ENCODE measurements at places on chromosomes 4 and X.

GRCh38 chrX:10083809-10084208 lies 73.0 kb upstream of the CLCN4 start:
- DNase-seq: no peak

- no peak for DNase-seq
Measured at GRCh38 chrX:107673933-107674479, 45.7 kb downstream of the PRPS1 start.

GRCh38 chr4:92399032-92399431 lies 95.3 kb downstream of the GRID2 start:
- no peak for DNase-seq

DNA sequence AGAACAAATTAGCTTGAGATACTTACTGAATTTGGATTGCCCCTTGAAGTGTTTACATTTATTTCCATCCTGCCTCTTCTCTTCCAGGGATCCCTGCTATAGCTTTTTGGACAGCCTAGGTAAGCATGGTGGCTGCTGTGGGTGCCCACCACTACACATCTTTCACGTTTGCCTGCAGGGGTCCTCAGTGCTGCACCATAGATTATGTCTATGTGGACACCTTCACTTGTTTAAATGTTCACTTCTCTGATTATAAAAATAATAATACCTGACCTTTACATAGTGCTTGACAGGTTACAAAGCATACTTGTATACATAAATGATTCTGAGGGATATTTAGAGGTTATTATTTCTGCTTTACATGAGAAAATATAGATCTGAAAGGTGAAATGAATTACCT lies 67.9 kb upstream of the SLC4A4 start:
- DNase-seq: peak; percentile 15

DNA sequence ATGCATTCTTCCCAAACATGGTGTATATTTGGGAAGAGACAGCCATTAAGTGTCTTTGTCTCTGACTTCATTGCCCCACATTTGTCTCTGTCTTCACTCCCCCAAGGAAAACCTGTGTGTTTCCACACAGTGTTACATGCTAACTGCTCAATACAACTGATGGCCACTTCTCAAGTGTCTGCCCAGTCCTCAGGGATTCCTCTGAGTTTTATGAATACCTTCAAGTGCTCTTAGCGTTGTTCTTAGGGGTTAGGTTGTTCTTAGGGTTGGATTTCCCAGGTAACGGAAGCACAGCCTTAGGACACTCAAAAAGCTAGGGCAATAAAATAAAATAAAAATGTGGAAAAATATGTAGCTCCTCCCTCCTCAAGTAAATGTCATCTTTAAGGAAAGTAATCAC lies 64.7 kb upstream of the PLAC8 start:
- DNase-seq: no peak

GRCh38 chr4:26857278-26858034 lies 3.2 kb upstream of the STIM2 start:
- DNase-seq: peak; percentile 84

DNA sequence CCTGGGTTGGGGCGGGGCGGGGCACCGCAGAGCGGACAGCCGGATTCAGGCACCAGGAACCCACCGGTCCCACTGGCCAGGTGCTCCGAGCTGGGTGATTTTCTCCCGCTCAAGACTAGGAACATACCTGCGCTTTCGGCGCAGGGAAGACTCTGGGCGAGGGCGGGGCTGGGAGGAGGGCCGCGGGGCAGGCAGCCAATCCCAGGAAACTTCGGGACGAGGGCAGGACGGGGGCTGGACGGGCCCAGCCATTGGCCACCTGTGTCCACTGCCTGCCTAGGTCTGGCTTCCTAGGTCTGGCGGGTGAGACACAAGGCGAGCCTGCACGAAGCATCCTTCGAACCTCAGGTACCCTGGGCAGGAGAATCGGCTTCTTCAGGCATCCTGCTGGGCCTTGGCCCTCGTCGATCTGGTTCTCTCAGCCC lies 274 bp upstream of the ERVMER34-1 start:
- DNase-seq: peak; percentile 45

- DNase-seq: no peak
Measured at GRCh38 chrX:119401569-119401968, 2.4 kb downstream of the SLC25A43 start.

GRCh38 chr4:1026115-1026514 lies 14.7 kb downstream of the FGFRL1 start:
- DNase-seq: peak; percentile 49

DNA sequence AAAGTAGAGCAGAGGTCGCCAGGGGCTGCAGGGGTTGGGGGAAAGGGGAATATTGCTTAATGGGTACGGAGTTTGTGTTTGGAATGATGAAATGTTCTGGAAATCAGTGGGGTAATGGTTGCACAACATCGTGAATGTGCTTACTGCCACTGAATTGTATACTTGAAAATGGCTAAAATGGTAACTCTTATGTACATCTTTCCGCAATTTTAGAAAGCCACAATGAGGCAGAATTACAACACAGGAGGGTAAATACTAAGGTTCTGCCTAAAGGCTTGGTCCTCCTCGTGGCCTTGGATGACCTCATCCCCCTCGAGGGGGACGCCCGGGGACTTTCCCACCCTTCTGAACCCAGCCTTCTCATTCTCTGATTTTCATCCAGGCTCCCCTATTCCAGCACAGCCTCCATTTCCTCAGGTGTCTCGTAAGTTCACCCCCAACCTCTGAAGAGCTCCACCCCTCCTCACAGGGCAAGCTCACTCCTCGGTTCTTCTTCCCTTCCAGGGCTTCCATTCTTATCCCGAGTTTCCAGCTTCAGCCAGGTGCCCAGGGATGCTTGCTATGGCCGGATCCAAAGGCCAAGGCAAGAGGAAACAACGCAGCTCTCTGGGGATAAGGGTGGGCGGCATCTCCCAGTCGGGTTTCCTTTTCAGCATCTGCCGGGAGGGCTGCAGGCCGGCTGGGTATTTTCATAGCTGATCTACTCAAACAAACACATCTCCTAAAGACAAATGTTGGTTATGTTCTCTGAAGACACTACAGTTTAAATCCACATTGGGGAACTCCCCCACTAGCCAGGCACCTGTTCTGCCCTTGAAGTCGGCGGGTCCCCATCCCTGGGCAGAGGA lies 71.3 kb upstream of the ACSL1 start:
- no peak for DNase-seq

GRCh38 chr4:25903900-25904747 lies 9.9 kb upstream of the SMIM20 start:
- no peak for DNase-seq

- no peak for DNase-seq
Measured at GRCh38 chr4:148510211-148510610, 68.0 kb upstream of the NR3C2 start.

DNA sequence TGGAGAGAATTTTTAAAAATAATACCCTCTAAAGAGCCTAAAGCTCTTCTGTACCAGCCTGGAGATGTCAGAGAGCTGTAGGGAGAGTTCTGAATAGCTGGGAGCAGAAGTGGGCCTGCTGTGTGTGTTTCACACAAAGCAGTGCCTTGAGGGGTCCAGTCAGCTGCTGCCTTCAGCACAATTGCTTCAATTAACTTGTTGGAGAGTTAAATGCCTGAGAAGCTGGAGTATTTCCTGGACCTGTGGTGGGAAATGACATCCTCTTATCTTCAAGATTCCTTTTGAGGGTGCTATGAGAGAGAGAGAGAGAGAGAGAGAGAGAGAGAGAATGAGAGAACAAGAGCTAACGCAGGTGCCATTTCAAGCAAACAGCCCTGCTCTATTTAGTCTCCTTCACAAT lies 96.2 kb upstream of the IL1RAPL2 start:
- DNase-seq: no peak

DNA sequence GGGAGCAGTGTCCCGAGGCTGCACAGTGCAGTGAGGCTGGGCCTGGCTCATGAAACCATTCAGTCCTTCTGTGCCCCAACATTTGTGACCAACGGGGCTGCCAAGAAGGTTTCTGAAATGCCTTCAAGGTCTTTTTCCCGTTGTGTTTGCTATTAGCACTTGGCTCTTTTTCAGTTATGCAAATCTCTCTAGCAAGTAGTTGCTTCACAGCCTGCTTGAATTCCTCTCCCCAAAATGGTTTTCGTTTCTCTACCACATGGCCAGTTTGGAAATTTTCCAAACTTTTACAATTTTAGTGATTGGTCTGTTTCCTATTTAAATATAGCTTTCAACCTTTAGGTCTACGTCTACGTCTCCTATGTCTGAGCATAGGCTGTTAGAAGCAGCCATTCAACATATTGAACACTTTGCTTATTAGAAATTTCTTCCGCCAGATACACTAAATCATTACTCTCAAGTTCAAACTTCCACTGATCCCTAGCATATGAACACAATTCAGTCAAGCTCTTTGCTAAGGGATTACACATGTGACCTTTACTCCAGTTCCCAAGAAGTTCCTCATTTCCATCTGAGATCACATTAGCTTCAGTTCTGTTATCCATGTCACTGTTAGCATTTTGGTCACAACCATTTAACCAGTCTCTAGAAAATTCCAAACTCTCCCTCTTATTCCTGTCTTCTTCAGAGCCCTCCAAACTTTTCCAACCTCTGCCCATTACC lies 901.8 kb downstream of the GLUD2 start:
- no peak for DNase-seq

- DNase-seq: no peak
Measured at GRCh38 chr4:141686146-141686775, 49.9 kb downstream of the IL15 start.

DNA sequence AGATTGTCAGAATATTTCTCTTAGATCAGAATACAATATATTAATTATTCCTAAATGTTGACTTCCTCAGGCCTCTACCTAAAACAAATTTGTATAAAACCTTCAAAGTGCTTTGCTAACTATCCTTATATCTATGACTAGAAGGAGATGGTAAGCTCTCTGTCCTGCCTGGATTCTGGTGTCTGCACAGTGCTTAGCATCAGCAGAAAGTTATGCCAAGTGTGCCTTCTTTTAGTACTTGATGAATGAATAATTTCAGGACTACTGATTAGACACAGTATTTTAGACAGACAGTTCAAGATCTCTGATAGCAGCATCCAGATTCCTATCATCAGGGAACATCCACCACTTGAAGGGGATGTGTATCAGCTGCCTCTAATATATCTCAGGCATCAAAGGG lies 242.4 kb upstream of the TLL1 start:
- DNase-seq: no peak

All from BE2C (cell line).